CD4-positive, alpha-beta T cell treated with Interleukin-4 for 4 hours (primary cell): ENCODE measurements at places on chromosomes 13 and 19.

- DNase-seq: no peak
Measured at GRCh38 chr13:79917628-79918027, 423.3 kb downstream of the SPRY2 start.

DNA sequence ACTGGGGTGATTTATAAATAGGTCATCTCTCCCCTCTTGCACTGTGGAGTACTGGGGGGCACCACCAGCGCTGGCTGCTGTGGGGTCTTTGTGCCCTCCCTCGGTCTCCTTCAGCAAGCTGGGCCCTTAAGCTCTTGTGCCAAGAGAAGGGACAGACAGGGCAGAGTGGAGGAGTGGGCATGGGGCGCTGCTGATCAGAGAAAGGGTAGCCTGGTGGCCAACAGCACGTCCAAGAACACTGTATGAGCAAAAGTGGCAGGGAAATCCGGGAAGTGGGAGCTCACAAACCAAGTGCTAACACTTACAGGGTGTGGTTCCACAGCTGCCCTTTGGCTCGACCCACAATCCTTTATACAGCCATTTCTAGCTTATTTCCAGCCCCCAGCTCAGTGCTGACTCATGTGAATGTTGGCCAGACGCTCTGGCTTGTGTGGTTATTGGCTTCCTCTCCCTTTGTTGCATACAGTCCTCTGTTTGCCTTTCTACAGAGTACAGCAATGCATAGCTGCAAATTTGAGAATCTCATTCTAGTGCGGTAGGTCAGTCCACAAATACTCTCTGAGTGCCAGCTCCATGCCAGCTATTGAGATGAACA, 298.8 kb downstream of the SHISA2 start:
- no peak for DNase-seq

- DNase-seq: no peak
Measured at GRCh38 chr13:28474491-28475134, 20.3 kb downstream of the FLT1 start.

DNA sequence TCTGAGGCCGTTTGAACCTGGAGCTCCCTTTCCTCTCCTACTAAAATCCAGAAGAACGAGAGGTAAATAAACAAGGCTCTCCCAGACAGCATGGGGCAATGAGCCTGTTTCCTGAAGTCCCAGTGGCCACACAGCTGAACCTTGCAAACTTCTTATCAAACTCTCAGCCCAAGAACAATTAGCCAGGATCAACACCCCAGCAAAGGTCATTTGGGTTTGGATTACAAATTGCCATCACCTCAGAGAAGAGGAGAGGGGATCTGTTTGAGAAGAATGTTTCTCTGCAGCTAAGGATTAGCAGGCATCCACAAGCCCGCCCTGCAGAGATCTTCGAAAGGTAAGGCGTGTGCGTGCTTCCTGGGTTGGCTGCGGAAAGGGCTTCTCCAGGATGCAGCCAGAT, 201.9 kb upstream of the SOX1 start:
- no peak for DNase-seq

DNA sequence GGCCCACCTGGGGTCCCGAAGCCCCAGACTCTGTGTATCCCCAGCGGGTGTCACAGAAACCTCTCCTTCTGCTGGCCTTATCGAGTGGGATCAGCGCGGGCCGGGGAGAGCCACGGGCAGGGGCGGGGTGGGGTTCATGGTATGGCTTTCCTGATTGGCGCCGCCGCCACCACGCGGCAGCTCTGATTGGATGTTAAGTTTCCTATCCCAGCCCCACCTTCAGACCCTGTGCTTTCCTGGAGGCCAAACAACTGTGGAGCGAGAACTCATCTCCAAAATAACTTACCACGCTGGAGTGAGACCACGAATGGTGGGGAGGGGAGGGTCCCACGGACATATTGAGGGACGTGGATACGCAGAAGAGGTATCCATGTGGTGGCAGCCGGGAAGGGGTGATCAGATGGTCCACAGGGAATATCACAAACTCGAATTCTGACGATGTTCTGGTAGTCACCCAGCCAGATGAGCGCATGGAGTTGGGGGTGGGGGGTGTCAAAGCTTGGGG, 1.0 kb upstream of the ICAM5 start:
- DNase-seq: no peak

DNA sequence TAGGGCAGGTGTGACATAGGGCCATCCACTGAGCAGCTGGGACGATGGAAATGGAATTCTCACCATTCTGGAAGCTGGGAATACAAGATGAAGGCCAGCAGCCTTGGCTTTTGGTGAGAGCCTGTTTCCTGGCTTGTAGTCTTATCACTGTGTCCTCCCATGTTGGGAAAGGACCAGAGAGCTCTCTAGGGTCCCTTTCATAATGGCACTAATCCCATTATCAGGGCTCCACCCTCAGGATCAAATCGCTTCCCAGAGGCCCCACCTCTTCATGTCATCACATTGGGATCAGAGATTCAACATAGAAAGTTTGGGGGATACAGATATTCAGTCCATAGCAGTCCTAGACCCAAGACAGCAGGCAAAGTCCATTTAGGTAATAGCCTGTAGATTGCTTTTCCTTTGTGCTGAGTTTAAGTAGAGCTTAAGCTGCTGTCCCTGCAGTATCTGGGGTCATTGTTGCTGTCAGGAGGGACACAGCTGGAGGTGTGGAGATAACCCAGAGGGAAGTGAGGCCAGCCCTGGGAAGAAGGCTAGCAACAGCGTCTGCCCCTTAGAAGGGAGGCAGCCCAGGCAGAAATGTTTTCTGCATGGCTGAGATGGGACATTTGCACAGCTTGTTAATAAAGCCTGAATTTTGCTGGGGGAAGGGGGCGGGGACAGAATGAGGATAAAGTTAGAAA, 136.5 kb upstream of the GPR12 start:
- no peak for DNase-seq

- no peak for DNase-seq
Measured at GRCh38 chr19:51797480-51797879, 2.5 kb downstream of the FPR3 start.

DNA sequence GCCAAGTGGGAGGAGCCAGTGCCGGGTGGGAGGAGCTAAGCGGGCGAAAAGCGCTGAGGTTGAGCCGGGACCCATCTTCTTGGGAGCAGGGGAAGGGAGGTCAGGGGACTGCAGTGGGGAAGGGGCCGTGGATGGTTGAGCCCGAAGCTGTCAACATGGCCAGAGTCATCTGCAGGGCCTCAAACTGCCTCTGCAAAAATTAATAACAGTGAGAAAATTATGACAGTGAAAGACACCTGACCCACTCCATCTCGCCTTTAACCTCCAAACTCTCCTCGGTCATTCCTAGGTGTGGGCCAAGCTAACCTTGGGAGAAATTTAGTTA, 30.1 kb downstream of the ZNF557 start:
- DNase-seq: no peak

- no peak for DNase-seq
Measured at GRCh38 chr13:29402166-29402636, 193.3 kb downstream of the SLC7A1 start.

- no peak for DNase-seq
Measured at GRCh38 chr13:66137384-66137783, 1092.8 kb downstream of the PCDH9 start.

GRCh38 chr13:113905942-113906341, 42.1 kb upstream of the GAS6 start:
- no peak for DNase-seq

- DNase-seq: no peak
Measured at GRCh38 chr19:2353159-2353886, 6.7 kb upstream of the TMPRSS9 start.

GRCh38 chr19:5052515-5052914, 83.6 kb downstream of the KDM4B start:
- DNase-seq: no peak

- DNase-seq: no peak
Measured at GRCh38 chr13:57631596-57632275, at the start of gene PCDH17. PCDH17 (plus strand) TSS chr13:57631744; CDS start chr13:57632547, 803 bp downstream.

DNA sequence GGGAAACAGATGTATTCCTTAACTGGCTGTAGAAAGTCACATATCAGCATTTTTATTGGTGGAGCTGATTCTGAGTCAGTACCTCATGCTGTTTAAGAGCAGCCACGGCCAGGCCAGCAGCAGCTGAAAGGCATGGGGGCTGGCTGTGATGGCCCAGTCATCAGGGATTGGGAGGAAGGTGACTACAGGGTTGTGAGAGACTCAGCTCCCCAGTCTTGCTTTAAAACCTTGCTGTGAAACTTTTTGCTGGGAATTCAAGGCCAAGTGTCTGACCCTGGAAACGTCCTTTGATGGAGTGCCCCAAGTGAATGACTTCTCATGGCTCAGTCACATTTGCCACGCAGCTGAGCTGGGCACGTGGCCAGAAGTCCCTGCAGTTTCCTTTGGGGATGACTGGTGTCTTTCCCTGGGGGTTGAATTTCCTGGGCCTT, 39.1 kb upstream of the RNF113B start:
- no peak for DNase-seq

DNA sequence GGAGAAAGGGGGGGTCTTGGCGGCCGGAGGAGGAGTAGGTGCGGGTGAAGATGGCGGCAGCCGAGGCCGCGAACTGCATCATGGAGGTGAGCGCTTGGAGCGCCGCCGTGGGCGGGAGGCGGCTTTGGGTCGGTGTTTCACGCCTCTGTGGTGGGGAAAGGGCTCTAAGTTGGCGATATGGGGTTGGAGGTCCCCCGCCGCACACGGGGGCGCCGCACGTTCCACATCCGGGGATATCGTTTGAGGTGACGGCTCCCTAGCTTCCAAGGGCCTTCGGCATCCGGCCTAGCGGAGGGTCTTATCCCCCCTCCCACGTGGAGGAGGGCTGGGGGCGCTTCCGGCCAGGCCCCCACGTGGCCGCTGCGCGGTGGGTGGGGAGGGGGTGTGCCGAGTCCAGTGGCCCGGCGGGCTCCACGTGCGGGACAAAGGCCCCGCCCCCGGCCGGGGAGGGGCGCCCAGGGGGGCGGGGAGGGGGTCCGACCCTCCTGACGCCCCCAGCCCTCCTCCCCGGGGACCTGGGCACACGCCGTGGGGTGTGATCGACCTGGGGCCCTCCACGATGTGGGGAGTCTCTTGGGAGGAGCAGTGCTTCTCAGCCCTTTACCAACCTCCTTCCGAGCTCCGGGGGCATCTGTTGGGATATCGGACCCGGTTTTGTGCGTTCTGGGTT, at the start of gene PRMT1:
Gene PRMT1 (plus strand): TSS at position 41 of the 670 bp plus-strand sequence. CDS start 10 bp downstream, at position 51.
- DNase-seq: no peak

DNA sequence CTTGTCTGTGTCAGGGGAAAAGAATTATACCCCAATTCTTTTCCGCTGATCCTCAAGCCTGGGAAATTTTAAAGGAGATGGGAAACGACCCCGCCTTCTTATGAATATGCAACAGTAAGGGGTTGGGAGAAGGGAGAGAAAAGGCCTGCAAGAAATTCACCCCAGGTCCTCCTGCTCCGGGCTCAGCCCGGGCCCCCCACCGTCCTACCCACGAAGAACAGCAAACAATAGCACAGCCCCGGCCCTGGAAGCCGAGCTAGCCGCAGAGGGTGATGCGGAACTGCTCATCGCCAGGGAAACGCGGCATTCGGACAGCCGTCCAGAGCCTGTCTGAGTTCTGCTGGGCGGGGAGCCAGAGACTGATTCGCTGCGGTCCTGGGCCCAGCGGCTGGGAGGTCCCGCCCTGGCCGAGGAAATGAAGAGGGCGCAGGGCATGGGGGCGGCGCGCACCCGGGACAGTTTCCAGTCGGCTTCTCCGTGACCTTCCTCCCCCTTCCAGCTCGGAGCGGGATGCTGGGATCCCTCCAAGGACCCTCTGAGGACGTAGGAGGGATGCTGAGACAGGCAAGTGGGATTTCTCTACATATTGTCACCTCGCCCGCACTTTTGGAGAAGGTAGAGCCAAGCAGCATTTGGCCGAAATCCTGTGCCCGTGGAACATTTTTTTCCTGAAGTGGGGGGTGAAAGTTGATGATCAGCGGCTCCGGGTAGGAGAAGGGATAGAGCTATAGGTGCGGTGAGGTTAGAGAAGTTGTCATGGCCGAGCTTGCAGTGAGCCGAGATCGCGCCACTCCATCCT, 82.3 kb upstream of the C1QTNF9B start:
- DNase-seq: no peak

DNA sequence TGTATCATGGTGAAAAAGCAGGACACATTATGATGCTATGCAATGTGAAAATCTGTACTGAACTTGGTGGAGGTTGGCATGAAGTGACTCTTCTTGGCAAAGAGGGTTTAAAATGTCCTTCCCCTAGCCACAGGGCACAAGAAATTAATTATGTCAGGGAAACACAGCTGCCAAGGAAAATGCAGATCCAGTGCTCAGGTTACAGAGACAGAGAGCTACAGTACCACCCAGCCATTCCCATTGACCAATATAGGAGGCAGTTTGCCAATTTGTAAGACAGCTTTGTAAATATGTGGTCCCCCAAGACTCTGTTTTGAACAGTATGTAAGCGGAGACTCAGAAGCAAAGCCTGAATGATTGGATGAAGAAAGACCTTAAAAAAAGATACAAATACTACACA, 69.4 kb upstream of the KLF12 start:
- DNase-seq: no peak

DNA sequence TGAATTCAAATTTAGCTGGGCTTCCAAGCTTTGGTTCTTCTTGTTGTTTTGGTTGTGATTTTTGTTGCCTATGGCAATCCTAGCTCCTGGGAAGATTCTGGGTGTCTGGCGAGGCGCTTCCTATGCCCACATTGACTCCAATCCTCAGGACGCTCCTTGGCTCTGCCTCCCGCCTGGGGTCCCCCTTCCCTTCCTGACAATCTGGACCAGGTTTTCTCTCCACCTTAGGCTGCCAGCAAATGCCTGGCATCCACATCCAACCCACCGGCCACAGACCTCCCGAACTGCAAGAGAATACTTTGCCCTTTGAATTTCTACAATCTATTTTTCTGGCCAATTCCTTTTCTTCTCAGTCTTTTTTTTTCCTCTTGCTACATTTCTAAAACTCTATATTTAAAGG, 186.9 kb upstream of the UBL3 start:
- no peak for DNase-seq

- no peak for DNase-seq
Measured at GRCh38 chr13:44434766-44435141, 61.1 kb downstream of the SERP2 start.
